Muscle of leg (tissue), 16 donors: ENCODE measurements at places on chromosomes 6 and 20. TPM values are rescaled to one million over a fixed set of nuclear protein-coding genes. Genes with fewer than 3 reads are reported as not detected.

DNA sequence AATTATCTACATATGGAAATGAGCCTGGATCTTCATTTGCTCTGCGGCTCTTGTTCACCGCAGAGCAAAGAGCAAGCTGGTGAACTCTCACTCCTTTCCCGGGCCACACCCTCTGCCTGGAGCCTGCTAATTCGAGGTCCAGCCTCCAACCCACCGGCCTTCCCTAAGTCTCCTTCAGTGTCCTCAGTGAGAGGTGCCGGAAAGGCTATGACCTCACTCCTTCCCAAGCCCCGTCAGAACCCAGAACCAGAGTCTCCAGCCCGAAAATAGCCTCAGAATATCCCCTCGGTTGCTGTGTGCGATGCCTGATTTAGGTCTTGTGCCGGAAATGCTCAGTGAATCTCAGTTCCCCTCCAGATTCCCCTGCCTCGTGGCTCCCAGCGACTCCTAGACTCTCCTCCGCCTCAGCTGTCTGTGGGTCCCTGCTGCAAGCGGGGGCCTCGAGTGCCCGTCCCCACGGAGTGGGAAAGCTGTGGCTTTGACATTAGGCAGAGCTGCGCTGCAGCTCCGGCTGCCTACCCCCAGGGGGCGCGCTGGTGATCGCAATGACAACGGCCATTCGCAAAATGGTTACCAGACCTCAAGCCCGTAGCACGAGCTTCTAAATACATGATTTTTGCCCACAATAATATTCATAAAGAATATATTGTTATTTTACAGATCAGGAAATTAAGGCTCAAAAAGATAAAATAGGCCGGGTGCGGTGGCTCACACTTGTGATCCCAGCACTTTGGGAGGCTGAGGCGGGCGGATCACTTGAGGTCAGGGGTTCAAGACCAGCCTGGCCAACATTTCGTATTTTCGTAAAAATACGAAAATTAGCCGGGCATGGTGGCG is 4.1 kb upstream of the BNIP5 start:
- DNase-seq = peak; percentile 65

DNA sequence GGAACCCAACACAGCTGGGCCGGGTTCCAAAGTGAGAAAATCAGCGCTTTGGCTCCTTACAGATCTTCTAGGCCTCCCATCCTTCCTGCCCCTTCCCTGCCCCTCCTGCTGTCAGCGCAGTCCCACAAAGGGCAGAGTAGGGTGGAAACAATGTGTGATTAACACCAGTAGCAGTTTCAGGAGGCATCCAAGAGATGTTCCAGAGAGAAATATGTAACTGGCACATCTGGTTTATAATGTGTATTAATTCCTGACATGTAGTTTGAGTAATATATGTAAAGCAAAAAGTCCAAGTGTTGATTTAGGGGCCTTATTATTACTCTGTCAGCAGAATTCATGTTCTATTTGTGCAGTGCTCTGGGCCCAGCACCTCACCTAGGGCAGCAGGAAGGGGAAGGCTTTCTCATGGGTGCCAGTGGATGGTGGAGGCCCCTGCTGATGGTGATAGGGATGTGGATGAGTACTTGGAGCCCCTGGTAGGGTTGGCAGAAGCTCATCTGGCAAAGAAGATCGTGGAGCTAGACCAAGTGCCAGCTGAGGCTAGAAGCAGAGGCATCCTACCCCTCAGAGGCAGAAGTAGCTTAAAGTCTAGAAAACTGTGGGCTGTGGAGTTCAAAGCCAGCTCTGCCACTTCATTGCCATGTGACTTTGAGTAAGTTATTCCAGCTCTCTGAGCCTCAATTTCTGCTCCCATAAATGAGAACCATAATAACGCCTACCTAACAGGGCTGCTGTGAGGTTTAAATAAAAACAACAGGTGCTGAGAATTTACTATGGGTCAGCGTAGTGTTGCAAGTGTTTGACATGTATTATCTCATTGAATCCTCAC is 22.4 kb upstream of the RALY start:
- no peak for DNase-seq

DNA sequence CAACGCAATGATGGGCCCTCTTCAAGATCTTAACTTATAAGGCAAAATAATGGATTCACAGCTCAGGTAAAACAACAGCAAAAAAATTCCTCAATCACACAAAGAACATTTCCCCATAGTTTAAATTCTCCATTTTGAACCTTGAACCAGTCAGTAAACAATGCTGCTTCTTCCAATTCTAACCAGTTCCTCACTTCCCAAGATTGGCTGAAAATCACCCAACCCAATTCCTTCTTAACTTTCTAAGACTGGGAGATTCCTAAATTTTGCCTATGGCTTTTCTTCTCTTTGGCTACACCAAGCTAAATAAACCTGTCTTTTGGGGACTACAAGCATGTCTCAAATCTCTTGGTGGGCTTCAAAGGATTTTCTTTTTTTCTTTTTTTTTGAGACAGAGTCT is 3.1 kb upstream of the ZNF451 start:
- DNase-seq = no peak

DNA sequence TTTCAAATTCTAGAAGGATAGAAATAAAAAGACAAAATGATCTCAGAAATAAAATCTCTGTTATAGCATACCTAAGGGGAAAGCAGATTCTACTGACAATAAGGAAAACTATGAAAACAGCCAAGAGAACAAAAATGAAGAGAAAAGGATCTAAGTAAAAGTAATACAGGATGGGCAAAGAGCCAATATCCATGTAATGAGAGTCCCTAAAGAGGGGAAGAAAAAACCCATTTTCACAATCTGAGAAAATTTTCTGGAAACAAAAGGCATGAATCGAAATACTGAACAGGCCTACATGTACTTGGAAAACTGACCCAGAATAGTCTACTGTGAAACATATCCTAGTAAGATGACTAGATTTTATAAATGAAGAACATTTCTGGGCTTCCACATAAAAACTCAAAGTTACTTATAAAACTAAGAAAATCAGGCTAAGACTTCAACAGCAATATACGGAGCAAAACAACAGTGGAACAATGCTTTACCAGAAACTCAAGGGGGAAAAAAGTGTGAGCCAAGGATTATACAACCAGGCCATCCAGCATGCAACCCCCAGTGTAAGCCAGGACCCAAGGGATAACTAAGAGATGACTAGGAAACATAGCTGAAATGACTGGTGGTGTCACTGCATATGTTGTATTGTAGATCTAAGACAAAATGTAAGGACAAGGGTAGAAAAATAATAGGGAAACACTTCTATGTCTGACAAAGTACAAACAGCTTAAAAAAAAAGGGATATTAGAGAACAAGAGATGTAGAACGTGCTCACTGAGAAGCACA is 10.2 kb downstream of the NAPB start:
- peak; percentile 78 for DNase-seq

The PERP gene
- total RNA-seq = 1.1 TPM

The MYL9 gene
- 162 TPM for total RNA-seq

GRCh38 chr20:45510242-45510862 is 5.1 kb downstream of the SPINT3 start:
- DNase-seq = no peak

The UTRN gene
- total RNA-seq = 110 TPM

The DDX43 gene
- total RNA-seq = 0.35 TPM

DNA sequence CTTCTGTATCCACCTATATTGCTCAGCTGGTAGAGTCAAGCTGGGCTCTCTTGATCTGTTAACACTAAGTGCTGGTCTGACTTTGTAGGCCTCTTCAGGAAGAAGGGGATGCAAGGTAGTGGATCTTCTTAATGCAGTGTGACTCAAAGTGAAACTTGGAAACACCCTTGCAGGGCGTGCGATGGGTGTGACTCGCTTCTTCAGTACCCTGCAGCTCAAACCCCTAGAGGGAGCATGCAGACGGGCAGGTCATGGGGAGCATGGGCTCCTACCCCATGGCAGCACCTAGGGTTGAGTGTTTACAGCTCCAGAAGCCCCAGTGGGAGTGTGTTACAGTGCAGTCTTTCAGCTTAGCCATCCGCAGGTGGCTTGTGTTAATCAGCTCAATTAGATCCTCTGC is 757 bp upstream of the SAMD3 start:
- DNase-seq = no peak

The TBCC gene
- 27.0 TPM for total RNA-seq

GRCh38 chr6:39653612-39654011 is 71.6 kb downstream of the KIF6 start:
- DNase-seq = no peak

DNA sequence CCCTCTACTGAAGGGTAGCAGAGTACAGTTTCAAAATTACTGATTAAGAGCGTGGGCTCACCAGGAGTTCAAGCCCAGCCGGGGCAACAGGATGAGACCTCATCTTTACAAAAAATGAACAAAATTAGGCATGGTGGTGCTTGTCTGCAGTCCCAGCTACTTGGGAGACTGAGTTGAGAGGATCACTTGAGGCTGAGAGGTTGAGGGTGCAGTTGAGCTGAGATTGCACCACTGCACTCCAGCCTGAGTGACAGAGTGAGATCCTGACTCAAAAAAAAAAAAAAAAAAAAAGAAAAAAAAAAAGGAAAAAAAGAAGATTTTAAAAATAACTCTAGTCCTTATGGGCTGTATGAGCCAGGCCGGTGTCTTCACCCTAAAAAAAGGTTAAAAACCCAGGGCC is 18.7 kb downstream of the PABPC1L start:
- no peak for DNase-seq

- no peak for DNase-seq
Observed at GRCh38 chr20:47659904-47660601, 125.2 kb downstream of the SULF2 start.

GRCh38 chr6:131730264-131730663 is 19.4 kb upstream of the CTAGE9 start:
- DNase-seq = no peak

- DNase-seq = peak; percentile 9
Observed at GRCh38 chr6:62775427-62776022, 435.7 kb upstream of the FKBP1C start.

- DNase-seq = no peak
Observed at GRCh38 chr6:51768087-51768486, 319.3 kb downstream of the PKHD1 start.

The GNMT gene
- 0.22 TPM for total RNA-seq

GRCh38 chr20:63273635-63274380 is 1.2 kb downstream of the ARFGAP1 start:
- no peak for DNase-seq

- no peak for DNase-seq
Observed at GRCh38 chr20:33858666-33859065, 47.5 kb downstream of the CHMP4B start.

GRCh38 chr6:137933696-137934095 is 66.6 kb downstream of the TNFAIP3 start:
- peak; percentile 95 for DNase-seq

DNA sequence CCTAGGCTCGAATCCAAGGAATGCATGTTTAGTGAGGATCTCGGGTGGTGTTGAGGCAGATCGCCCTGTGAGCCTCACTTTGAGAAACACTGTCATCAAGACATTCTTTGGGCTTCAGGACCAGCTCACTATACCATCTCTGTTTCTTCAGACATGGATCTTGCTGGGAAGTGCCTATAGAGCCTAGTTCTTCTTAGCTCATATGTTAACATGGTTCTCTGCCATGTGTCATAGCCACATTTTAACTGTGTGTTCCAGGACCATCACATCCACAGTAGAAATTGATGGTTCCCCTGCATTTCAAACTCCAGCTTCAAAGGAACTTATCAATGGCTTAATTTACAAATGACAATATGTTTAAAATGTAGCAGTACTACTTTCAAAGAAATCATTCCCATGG is 57.4 kb downstream of the NOX3 start:
- no peak for DNase-seq

GRCh38 chr20:62824476-62825332 is 7.9 kb downstream of the COL9A3 start:
- peak; percentile 68 for DNase-seq

DNA sequence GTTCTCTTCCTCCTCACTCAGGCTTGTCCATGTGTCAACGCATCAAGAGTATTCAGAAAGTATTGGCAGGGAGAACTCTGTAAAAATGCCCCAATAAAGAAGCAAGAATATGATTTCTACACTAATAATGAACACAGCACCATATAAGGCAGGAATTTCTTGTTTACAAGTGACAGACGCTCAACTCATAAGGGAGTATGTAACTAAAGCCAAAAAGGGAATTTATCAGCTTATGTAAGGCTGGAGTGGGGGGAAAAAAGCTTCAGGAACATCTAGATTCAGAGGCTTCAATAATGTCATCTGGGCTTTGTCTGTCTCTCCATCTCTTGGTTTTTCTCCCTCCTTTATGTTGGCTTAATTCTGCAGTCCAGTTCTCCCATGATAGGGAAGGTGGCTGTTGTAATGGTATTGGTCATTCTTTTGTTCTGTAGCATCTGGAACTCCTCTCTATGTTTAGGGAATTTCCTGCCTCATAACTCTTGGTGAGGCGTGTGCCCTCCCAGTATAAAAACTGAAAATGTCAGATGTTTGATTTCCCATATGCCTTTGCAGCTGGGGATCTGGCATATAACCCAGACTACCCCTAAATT is 125.1 kb upstream of the COL21A1 start:
- peak; percentile 63 for DNase-seq

DNA sequence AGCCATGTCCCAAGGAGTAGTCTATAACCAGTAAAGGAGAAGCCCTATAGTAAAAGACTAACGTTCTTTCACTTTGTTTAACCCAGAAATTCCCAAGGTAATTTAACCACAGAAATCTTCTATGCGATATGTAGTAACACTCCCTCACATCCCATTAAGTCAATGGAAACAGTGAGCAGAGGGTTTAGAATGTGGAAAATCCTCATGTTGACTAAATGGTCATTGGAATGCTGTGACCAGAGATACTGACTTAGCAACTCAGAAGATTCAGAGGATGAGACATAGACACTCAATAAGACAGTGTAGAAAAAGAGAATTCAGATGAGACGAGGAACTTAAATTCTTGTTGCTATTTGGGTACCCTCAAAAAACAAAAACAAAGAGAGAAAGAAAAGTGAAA is 562.2 kb upstream of the NOX3 start:
- DNase-seq = no peak

DNA sequence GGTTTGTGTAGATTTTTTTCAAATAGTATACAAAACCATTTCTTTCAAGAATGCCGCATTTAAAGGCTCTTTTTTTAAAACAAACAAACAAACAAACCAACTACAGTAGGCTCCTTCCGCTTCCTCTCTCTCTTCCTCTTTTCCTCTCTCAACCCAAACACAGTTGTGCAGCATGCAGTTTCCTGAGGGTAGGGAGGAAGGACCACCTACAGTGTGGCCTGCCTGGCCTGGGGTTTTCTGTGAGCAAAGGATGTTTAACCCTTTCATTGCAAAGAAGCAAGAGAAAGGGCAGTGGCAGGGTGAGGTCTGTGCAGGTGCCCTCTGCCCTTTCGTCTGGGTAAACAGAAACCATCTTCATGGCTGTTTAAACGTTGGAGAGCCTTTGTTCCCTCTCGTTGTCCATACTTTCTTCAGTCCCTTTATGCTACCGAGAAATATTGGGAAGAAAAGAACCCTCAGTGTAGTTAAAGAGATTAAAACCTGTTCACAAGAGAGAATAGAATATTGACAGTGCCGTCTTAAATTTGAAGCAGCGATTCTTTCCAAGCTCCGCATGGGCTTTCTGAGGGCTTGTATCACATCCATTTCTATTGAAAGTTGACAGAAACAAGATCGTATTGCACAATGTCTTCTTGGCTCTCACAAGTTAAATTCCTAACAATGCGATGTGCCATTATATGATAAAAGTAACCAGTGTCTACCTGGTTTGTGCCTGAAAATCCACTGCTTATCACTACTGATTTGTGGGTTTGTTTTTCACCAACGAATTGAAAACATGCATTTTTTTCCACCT is 215.5 kb upstream of the SNX9 start:
- no peak for DNase-seq

The OVOL2 gene
- total RNA-seq = not detected

The NRSN1 gene
- total RNA-seq = not detected

The TAGAP gene
- 0.66 TPM for total RNA-seq
